ENCODE measurements at places on chromosomes 7 and 10.

DNA sequence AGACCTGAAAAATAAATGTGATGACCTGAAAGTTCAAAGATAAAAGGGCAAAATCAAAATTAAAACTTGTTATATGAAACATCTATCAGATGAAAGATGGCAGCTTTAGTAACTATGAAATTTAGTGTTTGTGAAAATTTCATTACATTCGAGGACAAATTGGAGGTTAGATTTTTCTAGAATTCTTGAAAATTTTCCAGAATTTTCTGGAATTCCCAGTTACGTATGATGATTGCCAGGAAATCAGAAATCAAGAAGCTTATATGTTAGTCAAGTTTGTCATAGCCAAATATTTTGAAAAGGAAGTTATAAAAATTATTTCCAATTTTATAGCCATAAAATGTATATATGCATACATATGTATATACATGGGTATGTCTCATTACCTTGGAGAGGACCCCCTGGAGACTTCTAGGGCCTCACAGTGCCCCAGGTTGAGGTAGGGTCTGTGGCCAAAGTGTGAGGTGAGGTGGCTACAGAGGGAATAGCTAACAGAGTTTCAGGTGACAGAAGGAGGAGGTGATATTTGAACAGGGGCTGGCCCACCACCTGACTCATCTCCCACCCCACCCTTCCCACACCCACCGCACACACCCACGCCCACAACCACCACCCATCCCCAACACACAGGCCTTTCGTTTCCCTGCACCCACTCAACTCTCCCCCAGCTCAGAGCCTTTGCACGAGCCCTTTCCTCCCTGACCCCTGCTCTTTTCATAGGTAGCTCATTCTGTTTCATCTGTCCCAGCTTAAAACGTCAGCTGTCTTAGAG, 21.5 kb downstream of the C10orf105 start:
- no peak for DNase-seq

GRCh38 chr7:130918129-130919052, 184.4 kb upstream of the KLF14 start:
- no peak for DNase-seq

DNA sequence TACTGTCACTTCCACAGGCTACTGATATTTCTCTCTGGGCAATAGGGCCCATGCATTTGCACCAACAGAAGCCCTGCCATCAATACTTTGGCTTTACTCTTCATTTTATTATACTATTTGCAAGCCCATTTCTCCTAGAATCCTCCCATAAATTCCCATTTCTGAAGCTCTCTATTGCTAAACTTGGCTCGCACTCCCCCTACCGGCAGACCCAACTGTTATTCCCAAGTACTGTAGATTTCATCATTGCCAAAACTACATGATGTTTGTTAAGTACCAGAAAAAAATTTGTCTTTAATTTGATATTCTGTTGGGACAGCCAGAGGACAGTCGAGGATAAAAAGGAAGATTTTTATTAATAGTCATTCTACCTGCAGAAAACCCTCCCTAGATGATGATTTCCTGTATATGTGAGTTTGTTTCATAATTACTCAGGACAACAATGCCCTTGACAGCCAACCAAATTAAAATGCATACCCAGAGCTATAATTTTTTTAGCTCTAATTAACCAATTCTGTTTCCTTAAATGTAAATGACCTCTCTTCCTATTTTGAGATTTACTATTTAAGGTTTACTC, 298.6 kb downstream of the REEP3 start:
- no peak for DNase-seq

GRCh38 chr7:74202841-74203556, 6.8 kb upstream of the LAT2 start:
- no peak for DNase-seq

- DNase-seq: no peak
These were observed 15.7 kb downstream of the SH2D4B start for GRCh38 chr10:80553436-80553835.

DNA sequence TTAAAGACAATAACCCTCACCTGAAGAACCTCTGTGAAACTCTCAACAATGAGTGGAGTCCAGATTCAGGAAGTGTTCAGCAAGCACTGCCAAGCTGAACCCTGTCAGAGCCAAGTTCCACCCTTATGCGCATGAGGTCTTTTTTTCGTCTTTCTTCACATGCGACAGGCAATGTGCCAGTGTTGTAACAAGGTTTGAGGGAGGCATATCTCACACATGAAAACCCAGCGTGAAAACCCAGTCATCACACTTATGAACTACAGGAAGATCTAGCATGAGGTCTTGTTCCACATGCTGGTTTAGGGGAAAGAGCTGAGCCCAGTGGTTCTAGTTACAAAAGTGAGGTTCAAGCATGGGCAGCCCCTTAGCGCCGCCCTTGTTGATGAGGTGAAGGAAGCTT, 49.7 kb downstream of the RABGEF1 start:
- DNase-seq: no peak

GRCh38 chr7:86863452-86863851, 196.0 kb downstream of the ELAPOR2 start:
- DNase-seq: no peak

DNA sequence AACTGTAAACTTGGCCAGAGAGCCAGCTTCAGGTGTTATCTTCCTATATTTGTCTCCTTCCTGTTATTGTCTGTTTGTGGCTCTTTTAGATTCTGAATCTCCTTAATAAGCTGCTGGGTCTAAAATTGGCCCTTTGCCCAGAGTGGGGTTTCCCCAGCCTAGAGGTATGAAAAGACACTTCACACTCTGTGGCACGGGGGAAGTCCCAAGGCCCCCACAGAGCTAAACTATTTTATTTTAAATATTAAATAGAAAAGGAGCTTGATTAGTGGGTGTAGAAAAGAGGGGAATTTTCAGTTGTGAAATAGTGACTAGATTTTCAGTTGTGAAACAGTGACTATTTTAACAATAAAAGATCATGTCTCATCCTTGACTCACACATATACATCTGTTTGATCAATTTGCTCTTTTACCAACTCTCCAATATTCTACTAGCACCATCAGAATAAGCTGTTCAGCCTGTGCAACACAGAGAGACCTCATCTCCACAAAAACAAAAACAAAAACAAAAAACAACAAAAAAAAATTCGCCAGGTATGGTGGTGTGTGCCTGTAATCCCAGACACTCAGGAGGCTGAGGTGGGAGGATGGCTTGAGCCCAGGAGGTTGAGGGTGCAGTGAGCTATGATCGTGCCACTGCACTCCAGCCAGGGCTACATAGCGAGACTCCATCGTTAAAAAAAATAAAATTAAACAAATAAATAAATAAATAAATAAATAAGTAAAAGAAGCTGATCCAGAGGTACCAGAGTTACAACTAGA, 24.9 kb upstream of the ADO start:
- peak; percentile 61 for DNase-seq

GRCh38 chr7:47515305-47515834, 66.5 kb downstream of the TNS3 start:
- DNase-seq: no peak

DNA sequence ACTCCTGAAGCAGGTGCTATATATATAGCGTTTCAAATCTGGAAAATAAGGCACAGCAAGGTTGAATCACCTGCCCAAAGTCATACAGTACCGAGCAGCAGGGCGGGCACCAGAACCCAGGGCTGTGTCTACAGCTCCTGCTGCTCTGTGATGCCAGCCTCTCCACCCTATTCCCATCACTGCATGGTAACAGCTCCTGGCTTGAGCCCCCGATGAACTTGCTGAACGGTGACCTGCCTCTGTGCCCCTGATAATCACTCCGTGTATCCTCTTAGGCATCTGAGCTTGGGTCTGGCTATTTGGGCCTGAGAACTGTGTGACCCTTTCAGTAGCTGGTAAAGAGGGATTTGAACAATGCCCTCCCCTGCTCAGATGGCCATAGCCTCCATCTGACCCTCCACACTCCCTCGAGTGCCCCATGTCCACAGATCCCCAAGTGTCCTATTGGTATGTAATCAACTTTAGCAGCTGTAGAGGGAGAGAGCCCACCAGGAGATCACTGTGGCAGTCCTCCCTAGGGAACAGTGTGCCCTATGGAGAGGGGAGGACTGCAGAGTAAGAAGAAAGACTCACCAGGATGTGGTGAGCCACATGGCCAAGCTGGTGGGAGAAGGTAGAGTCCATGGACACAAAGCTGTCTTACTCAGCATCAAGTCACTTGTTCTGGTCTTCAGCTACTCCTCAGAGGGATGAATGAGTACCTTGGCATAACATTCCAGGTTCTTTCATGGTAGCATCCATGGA, 1.1 kb upstream of the ARHGAP22 start:
- no peak for DNase-seq

GRCh38 chr10:125102246-125102645, 58.1 kb downstream of the CTBP2 start:
- DNase-seq: no peak

GRCh38 chr7:75989500-75990388, 4.7 kb downstream of the TMEM120A start:
- no peak for DNase-seq

GRCh38 chr10:36236341-36236740, 594.2 kb upstream of the FZD8 start:
- no peak for DNase-seq

- DNase-seq: no peak
These were observed 2.7 kb downstream of the HOXA11 start for GRCh38 chr7:27182285-27182841.

GRCh38 chr7:101857358-101857811, 40.0 kb downstream of the CUX1 start:
- DNase-seq: no peak

GRCh38 chr7:121271916-121272315, 56.9 kb upstream of the WNT16 start:
- no peak for DNase-seq

GRCh38 chr10:10178476-10178875, 839.2 kb upstream of the CELF2 start:
- DNase-seq: no peak

DNA sequence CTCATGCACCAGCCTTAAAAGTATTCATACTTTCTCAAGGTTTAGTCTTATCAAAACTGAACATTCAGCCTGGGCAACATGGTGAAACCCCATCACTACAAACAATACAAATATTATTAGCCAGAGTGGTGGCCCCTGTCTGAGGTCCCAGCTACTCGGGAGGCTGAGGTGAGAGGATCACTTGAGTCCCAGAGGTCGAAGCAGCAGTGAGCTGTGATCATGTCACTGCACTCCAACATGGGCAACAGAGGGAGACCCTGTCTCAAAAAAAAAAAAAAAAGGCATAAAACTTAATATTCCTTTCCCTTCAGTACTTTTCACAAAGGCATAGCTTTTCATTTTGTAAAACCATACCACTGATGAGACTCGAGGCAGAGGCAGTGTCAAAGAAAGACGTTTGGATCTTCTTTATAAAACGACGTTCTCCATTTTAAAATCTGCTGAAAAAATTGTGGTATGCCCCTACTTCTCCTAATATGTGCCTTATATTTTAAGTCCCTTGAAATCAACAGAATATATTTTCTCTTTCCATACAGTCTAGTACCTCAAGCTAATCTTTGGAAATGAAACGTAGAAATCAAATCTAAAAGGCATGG, 1.9 kb downstream of the NSUN6 start:
- DNase-seq: no peak

DNA sequence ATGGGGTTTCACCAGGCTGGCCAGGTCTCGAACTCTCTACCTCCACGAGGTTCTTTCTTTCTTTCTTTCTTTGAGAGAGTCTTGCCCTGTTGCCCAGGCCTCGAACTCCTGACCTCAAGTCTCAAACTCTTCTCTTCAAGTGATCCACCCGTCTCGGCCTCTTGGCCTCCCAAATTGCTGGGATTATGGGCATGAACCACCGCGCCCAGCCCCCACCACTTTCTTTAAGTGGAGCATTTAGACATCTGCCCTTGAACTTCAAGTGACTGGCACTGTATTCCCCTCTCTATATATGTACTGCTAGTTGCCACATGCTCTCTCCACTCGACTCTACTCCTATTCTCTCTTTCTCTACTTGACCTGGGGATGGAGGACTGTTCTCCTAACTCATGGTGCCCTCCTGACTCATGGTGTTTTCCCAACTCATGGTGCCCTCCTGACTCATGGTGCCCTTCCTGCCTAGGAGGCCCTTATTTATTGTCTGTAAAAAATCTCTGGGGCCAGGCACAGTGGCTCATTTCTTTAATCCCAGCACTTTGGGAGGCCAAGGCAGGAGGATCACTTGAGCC, 19.3 kb upstream of the ACHE start:
- no peak for DNase-seq

- no peak for DNase-seq
These were observed 25.0 kb downstream of the LRRN3 start for GRCh38 chr7:111115966-111116365.

- DNase-seq: no peak
These were observed 113.7 kb upstream of the LRRN3 start for GRCh38 chr7:110977127-110977737.

DNA sequence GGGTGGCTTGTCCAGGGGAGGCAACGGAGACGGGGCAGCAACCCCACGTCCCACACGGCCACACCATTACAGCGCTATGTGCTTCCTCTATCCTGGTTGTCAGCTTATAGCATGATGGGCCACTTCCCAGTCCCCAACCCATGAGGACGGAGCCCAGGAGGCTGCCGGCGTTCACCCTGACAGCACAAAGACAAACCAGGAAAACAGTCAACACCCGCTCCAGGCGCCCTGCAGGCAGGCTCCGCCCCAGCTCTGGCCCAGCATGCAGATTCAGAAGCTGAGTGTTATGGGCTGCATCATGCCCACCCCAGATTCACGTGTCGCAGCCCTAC, 14.8 kb downstream of the WDR86 start:
- DNase-seq: no peak

DNA sequence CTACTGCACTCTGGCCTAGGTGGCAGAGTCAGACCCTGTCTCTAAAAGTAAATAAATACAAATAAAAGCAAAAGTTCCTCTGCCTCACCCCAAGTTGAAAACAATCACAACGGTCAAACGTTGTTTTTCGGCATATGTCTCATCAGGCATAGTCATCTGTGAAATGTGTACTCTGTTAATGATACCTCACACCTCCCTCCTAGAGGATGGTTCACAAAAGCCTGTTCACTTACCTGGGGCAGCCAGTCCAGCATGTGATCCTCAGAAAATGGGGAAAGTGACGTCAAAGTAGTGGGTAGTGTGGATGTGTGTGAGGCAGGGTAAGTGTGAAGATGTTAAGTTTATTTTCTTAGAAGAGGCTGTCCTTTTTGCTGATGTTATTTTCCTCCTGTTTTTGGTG, 254.0 kb upstream of the LRGUK start:
- DNase-seq: no peak

- DNase-seq: no peak
These were observed 168.3 kb upstream of the PPP1R3A start for GRCh38 chr7:114086914-114087652.

DNA sequence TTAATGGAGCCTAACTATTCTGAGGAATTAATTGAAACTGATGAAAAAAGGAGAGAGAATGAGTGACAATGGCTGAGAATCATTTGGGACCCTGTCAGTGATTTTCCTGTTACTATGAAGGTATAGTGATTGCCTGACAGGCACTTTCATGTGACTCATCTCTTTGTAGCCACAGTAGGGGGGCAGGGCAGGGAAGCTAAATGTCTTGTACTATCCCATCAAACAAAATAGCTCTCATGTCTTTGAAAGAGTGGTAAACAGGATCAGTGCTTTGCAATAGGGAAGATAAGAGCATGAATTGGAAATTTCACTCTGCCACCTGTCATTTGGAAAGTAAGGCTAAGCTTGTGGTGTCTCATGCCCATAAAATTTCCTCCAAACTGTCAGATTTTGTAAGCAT, 94.5 kb upstream of the GSDME start:
- no peak for DNase-seq
